Activated B cell treated with CpG ODN at 0.5 μM for 24 hours (primary cell): ENCODE measurements at places on chromosomes 2 and 18.
A peak's percentile ranks its signal among the peaks of the same experiment; 100 is the strongest.

GRCh38 chr2:1136846-1137245, 186.2 kb downstream of the SNTG2 start:
- H3K27ac ChIP-seq: no peak overlapping the region
- peaks cover 6% of the 10 kb centered on the region for H3K27me3 ChIP-seq
- H3K4me3 ChIP-seq: no peak overlapping the region
- no peak for DNase-seq
- peaks cover 17% of the 10 kb centered on the region for H3K4me1 ChIP-seq

DNA sequence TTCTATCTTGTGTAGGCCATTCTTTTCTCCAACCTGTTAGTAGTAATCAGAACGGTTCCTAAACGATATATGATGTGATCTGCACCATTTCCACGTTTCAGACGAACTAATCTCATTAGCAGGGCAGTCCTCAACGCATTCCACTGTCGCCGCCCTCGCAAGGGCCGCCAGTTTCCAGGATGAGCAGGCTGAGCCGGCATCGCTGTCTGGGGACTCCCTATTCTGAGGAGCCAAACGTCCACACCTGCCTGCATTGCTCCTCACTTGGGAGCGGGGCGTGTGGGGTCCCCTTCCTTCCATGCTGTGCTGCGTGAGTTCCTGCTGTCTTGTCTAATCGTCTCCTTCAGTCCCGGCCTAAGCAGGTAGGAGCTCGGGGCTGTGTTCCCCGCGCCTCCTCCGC, 76.6 kb downstream of the PSMG2 start:
- H3K36me3 ChIP-seq: peaks cover 9% of the 10 kb centered on the region
- DNase-seq: no peak
- H3K27ac ChIP-seq: no peak overlapping the region
- H3K4me1 ChIP-seq: no peaks in the 10 kb centered on the region
- no peaks in the 10 kb centered on the region for H3K27me3 ChIP-seq

DNA sequence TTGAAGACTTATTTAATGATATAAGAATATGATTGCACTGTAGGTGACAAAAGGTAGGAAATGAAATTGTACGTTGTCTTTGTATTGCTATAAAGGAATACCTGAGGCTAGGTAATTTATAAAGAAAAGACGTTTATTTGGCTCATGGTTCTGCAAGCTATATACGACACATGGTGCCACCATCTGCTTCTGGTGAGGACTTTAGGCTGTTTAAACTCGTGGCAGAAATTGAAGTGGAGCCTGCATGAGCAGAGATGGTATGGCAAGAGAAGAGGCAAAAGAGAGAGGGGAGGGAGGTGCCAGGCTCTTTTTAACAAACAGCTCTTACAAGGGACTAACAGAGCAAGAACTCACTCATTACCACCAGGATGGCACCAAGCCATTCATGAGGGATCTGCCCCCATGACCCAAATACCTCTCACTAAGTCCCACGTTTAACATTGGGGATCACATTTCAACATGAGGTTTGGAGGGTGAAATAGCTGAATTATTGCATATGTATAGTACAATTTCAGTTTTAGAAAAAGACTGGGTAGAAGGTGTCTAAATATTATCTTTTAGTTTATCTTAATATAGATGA, 86.8 kb downstream of the GULP1 start:
- no peaks in the 10 kb centered on the region for H3K27me3 ChIP-seq
- H3K36me3 ChIP-seq: no peaks in the 10 kb centered on the region
- H3K27ac ChIP-seq: no peak overlapping the region

- no peak overlapping the region for H3K27ac ChIP-seq
- no peaks in the 10 kb centered on the region for H3K36me3 ChIP-seq
- H3K4me1 ChIP-seq: no peaks in the 10 kb centered on the region
These were observed 366.4 kb upstream of the CDH20 start for GRCh38 chr18:60966876-60967275.

GRCh38 chr2:117801826-117802225, 12.7 kb upstream of the DDX18 start:
- H3K27me3 ChIP-seq: peaks cover 27% of the 10 kb centered on the region
- DNase-seq: no peak
- peaks cover 4% of the 10 kb centered on the region for H3K4me1 ChIP-seq
- H3K27ac ChIP-seq: no peak overlapping the region

DNA sequence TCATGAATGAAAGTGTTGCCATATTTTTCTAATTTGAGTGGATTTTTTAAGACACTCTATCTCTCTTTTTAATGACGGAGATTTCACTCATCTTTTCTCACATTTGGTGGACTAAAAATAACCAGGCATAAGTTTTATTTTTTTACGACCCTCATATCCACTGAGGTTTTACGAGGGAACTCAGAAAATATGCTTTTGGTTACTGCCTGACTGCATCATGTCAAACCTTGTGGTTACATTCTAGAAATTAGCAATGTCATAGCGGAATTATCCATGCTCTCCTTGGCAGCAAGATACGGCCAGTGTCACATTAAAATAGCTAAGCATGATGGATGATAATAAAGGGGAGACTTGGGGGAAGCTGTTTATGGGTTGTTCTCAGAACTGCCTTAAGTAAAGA, 428.6 kb upstream of the FSHR start:
- H3K4me3 ChIP-seq: no peak overlapping the region
- H3K36me3 ChIP-seq: no peaks in the 10 kb centered on the region
- no peaks in the 10 kb centered on the region for H3K27me3 ChIP-seq
- H3K27ac ChIP-seq: no peak overlapping the region

DNA sequence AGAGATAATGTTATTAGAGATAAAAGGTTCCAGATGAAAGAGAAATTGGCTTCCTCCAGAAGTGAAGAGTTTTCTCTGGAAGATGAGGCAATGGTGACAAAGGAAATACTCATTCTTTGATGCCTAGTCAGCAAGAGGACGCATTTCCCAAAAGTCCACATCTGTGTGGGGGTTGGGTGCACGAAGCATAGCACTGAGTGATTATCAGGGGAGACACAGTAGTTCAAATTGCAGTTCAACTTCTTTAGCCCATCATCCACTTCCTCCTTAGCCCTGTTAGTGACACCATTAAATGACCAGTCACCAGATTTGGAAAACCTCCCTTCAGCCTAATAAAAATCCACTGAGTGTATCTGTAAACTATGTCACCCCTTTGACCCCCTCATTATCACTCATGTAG, 80.9 kb upstream of the PHLPP1 start:
- no peaks in the 10 kb centered on the region for H3K4me1 ChIP-seq
- peaks cover 7% of the 10 kb centered on the region for H3K27me3 ChIP-seq
- H3K4me3 ChIP-seq: no peak overlapping the region
- H3K36me3 ChIP-seq: no peaks in the 10 kb centered on the region
- no peak overlapping the region for H3K27ac ChIP-seq

DNA sequence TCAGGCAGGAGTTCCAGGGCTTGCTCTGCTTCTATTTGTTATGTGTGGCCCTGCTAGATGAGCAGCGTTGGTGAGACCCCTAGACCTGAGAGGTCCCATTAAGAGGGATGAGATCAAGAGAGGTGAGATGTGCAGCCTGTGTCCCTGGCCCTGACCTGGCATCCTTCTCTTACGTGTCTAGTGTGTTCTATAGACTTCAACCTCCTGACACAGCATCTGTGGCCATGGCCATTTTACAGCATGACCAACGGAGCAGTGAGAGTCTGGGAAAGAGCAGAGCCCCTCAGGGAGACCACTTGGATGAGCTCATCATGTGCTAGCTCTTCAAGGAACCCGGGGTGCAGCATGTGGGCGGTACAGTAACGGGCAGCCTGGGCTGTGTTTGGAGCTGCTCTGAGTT, 32.7 kb upstream of the ASPRV1 start:
- DNase-seq: no peak
- peaks cover 13% of the 10 kb centered on the region for H3K36me3 ChIP-seq
- no peaks in the 10 kb centered on the region for H3K4me1 ChIP-seq
- no peaks in the 10 kb centered on the region for H3K27me3 ChIP-seq

DNA sequence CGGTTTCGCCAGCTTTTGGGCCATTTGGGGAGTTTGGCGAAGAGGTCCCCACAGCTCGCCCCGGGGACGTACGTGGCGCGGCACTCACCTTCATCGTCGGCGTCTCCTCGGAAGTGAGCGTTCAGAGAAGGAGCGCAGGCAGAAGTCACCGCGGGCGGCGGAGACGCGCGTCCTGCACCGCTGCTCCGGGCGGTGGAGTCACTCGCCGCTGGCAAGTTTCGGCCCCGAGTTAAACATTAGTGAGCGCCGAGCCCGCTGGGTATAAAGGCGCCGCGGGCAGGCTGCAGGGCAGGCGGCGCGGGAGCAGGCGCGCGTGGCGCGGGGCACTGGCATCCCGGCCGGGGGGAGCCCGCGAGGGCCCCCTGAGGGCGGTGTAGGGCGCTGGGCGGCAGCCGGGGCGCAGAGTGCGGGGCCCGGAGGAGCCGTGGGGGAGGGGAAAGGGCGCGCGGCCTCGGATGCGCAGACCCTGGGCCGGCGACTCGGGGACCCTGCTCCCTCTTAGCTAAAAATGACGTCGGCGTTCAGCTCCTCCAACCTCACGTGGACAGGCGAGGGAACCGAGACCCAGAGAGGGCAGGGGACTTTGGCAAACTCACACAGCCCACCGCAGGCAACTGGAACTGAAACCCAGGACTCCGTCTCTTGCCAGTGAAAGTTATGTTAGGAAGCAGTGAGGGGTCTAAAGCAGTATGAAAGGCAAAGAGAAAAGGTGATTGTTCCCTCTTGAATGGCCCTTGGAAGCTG, at the start of gene DPP4:
Gene DPP4, minus strand, starts transcription at position 328 of the 744 bp plus-strand sequence. Its CDS starts 234 bp downstream, at position 94.
- peak within 1 kb of the TSS; percentile 75 for H3K4me3 ChIP-seq
- H3K27me3 ChIP-seq: peaks cover 35% of the 10 kb centered on the region
- peak; percentile 40 for DNase-seq

DNA sequence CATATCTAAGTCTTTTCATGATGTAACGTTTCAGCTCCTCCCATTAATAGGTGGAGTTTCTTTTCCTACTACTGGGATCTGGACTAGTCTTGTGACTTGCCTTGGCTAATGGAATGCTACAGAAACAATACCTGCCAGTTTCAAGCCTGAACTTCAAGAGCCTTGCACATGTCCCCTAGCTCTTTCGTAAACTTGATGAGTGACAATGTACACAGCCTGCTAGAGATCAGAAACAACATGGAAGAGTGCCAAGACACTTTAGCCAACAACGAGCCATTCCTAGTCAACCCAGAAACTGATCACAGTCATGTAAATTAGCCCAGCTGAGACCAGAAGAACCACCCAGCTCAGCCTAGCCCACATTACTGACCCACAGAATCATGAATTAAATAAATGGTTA, 24.8 kb upstream of the STK39 start:
- no peaks in the 10 kb centered on the region for H3K4me1 ChIP-seq
- no peaks in the 10 kb centered on the region for H3K36me3 ChIP-seq
- H3K27me3 ChIP-seq: no peaks in the 10 kb centered on the region

DNA sequence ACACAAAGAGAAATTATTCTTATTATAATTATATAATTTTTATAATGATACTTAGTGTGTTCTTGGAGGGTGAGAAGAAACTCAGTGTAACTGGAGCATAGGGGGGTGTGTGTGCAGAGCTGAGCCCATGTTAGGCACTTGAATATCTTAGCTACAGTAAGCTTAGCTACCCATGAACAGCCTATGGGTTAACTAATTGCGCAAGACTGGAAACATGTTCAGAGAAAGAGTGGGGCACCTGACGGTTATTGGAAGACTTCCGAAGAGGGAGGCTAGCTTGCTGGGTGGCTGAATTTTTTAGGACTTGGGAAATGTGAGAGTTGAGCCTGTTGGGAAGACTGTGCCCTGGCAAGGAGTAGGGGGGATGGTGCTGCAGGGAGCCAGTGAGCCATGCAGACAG, 229.2 kb downstream of the SLC4A3 start:
- H3K27ac ChIP-seq: no peak overlapping the region
- H3K36me3 ChIP-seq: no peaks in the 10 kb centered on the region
- H3K27me3 ChIP-seq: peaks cover 6% of the 10 kb centered on the region
- H3K4me3 ChIP-seq: no peak overlapping the region
- no peak for DNase-seq

- H3K27ac ChIP-seq: no peak overlapping the region
- no peaks in the 10 kb centered on the region for H3K4me1 ChIP-seq
- no peaks in the 10 kb centered on the region for H3K27me3 ChIP-seq
- DNase-seq: no peak
These were observed 137.6 kb downstream of the UPP2 start for GRCh38 chr2:158239271-158239670.

GRCh38 chr2:104939570-104940217, 85.8 kb downstream of the POU3F3 start:
- peak overlapping the region; percentile 2 for H3K27ac ChIP-seq
- H3K36me3 ChIP-seq: no peaks in the 10 kb centered on the region
- no peak for DNase-seq
- no peaks in the 10 kb centered on the region for H3K27me3 ChIP-seq

- no peak overlapping the region for H3K4me3 ChIP-seq
- DNase-seq: no peak
- no peaks in the 10 kb centered on the region for H3K36me3 ChIP-seq
- no peak overlapping the region for H3K27ac ChIP-seq
- peaks cover 4% of the 10 kb centered on the region for H3K4me1 ChIP-seq
These were observed 214.6 kb downstream of the LDLRAD4 start for GRCh38 chr18:13433125-13433524.

DNA sequence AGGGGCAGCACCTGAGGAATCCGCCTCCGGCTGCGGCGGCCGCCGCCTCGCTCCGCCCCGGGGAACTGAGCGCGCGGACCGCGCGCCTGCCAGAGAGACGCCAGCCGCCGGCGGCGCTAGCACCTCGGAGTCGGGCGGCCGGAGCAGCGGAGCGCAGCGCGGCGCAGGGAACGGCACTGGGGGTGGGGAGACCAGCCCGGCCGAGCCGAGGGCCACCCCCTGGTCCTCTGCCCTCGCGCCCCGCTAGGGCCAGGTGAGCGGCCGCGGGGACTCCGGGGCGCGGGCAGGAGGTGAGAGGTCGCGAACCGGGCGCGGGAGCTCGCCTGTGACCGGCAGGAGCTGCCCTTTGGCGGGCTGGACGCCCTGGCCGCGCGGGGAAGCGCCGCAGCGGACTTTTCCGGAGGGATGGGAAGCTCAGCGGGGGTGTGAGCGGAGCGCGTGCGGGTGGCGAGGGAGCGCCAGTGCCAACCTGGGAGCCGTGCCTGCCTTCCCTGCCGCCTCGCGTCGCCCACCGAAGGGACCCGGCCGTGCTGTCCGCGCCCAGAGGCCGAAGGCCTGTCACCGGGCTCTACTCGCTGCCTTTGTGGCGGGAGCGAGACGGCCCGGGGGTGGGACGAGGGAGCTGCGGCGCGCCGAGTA, at the start of gene GREB1L:
Gene GREB1L, plus strand, starts transcription at position 92 of the 639 bp plus-strand sequence. CDS start 141,287 bp downstream, outside the sequence.
- peaks cover 10% of the 10 kb centered on the region for H3K4me1 ChIP-seq
- DNase-seq: no peak
- H3K36me3 ChIP-seq: no peaks in the 10 kb centered on the region

DNA sequence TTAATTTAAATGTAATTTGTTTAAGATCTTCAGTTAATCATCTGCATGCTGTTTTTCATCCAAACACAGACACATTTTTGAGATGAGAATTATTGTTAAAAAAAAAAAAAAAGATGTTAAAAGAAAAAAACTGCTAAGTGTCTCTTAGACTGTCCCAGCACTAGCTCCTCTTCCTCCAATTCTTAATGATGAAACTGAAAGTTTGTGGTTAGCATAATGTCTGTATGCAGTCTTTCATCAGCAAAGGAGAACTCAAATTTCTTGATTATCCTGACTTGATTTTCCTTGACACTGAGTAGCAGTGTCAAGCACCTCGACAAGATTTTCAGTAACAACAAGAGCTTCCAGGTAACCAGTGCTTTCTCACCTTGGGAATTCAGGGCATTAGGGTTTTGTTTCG, 274.4 kb downstream of the LRRTM1 start:
- no peaks in the 10 kb centered on the region for H3K4me1 ChIP-seq
- H3K4me3 ChIP-seq: no peak overlapping the region
- H3K27ac ChIP-seq: no peak overlapping the region
- H3K27me3 ChIP-seq: no peaks in the 10 kb centered on the region

GRCh38 chr2:9095690-9096089, 92.2 kb upstream of the MBOAT2 start:
- no peak overlapping the region for H3K27ac ChIP-seq
- H3K27me3 ChIP-seq: peaks cover 25% of the 10 kb centered on the region
- DNase-seq: no peak
- peaks cover 14% of the 10 kb centered on the region for H3K4me1 ChIP-seq
- no peaks in the 10 kb centered on the region for H3K36me3 ChIP-seq
- H3K4me3 ChIP-seq: no peak overlapping the region
